ENCODE measurements at places on chromosomes 6 and 20. TPM values are rescaled to one million over a fixed set of nuclear protein-coding genes. Genes with fewer than 3 reads are reported as not detected.

DNA sequence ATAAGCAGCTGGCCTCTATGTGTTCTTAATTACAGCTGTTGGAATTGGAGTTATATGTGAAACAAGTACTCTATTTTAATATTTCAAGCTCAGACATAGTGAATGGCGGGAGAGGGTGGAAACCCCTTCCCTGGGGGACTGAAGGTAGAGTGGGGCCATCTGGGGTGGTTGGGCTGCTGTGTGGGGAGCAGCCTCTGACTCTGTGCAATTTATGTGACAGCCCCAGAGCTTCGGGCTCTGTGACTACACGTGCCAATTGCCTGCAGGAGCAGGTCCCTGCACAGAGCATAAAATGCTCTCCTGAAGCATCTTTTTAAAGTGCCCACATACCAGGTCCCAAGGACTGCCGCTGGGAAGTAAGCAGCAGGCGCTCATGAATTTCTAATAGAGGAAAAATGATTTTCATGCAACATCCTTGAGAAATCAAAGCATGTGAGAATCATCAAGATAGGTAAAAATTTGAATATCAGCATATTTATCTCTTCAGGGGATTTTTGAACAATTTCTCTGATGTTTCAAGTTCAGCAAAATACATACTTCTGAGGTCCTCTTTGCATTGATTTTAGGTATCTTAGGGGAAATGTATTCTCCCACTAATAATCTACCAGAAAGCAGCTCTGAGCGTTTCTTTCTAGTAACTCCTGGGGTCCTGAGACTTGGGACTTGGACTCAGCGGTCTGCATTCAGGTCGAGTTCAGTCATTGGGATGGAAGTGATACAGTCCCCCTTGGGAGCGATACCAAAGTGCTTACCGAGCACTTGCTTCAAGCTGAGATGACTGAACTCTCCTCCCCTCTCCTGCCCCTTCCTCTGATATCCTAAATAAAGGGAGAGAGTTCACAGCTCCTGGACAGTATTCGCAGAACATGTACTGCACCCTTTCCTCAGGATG lies 40.0 kb downstream of the ALDH8A1 start:
- DNase-seq, result no peak

DNA sequence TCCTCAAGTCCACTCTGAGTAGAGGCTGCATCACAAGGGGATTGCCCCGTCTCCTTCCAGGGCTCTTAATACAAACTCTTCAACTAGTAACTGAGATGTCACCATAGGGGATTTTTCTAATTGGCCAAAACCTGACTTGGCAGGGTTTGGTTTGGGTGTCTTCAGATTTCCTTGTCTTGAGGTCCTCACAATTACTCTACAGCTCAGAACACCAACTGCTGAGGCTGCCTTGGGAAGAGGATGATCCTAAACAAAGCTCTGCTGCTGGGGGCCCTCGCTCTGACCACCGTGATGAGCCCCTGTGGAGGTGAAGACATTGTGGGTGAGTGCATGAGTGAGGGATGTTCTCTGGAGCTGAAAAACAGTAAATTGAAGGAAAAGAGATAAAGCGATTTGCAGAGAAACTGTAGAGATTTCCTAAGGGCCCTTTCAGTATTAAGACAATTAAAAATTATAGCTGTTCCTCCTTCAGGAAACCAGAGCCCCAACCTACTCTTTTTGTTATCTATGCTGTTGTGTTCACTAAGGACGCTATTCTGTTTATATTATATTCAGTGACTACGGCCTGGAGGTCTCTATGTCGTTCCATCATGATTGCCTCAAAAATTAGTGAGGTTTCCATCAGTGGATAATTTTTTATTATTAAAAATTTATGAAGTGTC lies at the start of gene HLA-DQA1:
TSS of gene HLA-DQA1 (plus strand) at position 188 of the 662 bp plus-strand sequence. CDS start at position 241, 53 bp downstream.
- no peak for DNase-seq

DNA sequence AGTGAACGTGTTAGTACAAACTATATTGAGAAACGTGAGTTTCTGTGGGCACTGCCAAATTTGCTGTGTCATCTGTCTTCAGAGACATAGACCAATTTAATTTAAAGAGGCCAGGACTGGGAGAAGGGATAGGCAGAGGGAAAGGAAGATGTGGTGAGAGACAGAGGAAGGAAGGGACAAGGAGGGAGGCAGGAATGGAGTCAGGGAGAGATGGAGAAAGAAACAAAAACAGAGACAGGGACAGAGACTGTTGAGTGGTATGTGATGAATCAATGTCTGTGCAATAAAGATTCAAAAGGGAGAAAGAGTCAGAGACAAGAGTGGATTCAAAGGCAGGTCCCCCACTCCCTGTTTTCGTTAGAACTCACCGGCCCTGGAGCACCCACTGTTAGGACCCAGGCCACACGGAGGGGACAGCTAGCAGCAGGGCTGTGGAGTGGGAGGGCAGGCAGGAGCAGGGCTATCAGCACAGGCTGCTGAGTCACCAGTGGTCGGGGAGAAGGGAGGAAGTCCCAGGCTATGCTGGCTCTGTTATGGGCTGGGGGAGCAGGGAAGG lies 51.6 kb upstream of the CHD6 start:
- DNase-seq, result no peak

DNA sequence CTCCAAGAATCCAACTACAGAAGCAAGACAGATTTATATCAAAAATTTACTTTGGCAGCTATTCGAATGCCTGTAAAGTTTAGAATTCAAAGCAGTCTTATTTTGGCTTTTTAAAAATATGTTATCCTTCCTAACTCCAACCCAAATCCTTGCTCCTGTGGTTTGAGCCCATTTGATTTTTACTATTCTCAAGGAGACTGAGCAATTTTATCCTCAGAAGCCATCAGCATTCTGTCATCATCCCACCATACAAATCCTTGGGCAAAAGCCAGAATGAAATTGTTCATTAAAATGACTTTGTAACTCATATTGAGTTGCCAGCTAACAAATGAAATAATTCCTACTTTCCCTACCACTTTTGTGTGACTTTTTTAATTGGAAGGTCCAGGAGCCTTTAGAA lies 392.8 kb downstream of the ADGRB3 start:
- no peak for DNase-seq

DNA sequence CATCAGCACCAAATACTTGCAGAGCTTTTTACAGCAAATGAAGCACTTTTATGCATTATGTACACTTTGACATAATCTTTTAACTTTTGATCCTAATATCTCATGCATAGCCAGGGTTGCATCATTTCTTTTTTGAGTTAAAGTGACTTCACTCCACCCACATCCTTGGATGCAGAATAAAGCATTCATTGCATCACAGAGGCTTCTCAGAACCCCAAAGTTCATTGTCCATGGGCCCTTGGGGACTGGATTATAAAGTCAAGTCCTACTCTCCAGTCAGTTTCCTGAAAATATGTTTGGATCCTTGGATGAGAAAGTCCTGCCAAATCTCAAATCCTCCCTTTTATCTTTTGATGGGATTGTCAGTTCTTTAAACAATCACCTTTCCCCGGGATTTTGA lies 10.6 kb upstream of the EFHC1 start:
- no peak for DNase-seq

- no peak for DNase-seq
These were observed 157.8 kb downstream of the MTHFD1L start for GRCh38 chr6:151023342-151023741.

DNA sequence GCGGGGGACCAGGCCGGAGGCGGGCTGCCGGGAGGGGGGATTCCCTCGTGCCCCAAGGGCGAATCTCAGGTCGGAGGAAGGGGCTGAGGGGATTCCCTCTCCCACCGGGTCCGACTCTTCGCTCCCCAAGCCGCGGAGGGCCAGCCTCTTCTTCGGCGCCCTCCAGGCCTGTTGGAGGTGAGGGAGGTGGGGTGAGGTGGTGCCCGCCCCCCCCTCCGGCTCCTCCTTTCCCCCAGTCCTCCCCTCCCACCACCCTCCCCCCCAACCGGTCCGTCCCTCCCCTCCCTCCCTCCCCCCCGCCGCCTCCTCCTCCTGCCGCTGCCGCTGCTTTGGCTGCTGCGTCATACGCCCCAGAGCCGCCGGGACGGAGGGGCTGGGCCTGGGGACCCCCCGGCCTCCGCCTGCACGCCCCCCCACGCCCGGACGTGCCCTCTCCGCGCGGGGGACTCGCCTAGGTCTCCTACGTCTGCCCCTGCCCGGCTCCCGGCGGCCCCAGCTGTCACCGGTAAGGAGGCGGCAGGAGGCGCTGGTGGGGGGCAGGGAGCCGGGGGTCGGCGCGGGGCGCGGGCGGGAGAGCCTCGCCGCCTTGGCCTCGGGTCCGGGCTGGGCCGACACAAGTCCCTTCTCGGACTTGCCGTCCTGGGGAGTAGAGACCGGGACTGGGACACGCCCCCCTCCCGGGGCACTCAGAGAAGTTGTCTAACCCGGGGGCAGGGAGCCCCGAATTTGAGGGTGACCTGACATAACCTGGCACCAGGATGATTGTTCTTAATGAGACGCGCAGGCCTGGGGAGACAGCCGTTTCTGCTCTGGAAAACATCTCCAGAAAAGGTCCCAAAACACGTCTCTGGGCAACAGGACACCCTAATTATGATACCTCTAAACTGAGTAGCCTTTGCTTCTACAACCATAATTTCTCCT lies at the start of gene PHF1:
TSS of gene PHF1 (plus strand) at position 304 of the 921 bp plus-strand sequence. CDS start 1,250 bp downstream, outside the sequence.
- no peak for DNase-seq

DNA sequence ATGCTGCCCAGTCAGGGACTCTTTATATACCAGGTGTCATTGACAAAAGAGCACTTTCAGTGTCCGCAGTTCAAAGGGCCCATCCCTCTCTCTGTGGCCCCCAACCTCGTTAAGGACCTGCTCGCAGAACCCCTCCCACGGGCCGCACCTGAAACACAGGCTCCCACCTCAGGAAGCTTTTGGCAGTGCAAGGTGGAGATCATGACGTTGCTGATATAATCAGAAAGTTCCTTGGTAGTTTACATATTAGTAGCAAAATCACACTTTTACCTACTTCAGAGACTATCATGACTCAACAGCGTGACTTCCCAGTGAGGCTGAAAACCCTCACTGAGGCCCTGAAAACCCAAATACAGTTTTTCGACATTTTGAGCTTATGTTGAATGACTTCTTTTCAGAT lies 4.1 kb downstream of the TTLL2 start:
- DNase-seq, result no peak

- no peak for DNase-seq
These were observed 50.2 kb downstream of the HBS1L start for GRCh38 chr6:135004399-135004798.

The HLA-DPA1 gene
- 60.5 TPM for total RNA-seq

The GPSM3 gene
- 9.0 TPM for total RNA-seq

The FOXF2 gene
- total RNA-seq, result 0.55 TPM

The PDSS2 gene
- 18.2 TPM for total RNA-seq

The OR2J3 gene
- total RNA-seq, result not detected

The C6orf52 gene
- not detected for total RNA-seq

The OTOR gene
- not detected for total RNA-seq

The PHACTR1 gene
- 46.0 TPM for total RNA-seq

The SSR1 gene
- total RNA-seq, result 41.7 TPM

All from right atrium auricular region (tissue), 2 donors.